ENCODE measurements at places on chromosomes 5 and 9.
A peak's percentile ranks its signal among the peaks of the same experiment; 100 is the strongest.

DNA sequence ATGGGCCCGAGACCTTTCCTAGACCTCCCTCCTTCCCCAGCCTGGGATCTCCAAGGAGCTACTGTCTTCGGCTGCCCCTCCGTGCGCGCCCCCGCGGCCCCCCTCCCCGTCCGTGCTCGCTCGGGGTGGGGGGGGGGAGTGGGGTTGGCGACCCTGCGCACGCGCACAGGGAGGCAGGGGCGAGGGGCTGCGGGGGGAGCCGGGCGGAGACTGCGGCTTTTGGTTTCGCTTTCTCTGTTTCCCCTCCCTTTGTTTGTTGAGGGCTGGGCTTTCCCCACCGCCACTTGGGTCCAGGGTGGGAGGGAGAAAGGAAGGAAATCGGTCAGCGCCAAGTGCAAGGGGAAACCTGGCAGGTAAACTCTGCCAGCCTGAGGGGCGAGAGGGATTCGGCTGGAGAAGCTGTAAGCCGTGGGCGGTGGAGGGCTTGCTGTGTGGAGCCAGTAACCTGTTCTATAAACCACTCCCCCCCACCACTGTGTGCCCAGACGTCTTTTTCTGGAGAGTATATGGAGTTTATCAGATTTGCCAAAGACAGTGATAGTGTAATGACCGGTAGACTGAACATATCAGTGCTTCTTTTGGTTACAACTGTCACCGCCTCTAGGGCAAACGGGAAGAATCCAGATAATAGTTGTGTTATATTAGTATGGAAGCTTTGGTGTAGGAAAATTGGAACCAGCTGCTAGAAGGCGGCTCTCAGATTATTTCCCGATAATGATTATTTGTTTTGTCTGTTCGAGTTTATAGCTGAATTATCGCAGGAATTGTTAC is 684 bp downstream of the DNAJA1 start:
- peak; percentile 71 for DNase-seq

DNA sequence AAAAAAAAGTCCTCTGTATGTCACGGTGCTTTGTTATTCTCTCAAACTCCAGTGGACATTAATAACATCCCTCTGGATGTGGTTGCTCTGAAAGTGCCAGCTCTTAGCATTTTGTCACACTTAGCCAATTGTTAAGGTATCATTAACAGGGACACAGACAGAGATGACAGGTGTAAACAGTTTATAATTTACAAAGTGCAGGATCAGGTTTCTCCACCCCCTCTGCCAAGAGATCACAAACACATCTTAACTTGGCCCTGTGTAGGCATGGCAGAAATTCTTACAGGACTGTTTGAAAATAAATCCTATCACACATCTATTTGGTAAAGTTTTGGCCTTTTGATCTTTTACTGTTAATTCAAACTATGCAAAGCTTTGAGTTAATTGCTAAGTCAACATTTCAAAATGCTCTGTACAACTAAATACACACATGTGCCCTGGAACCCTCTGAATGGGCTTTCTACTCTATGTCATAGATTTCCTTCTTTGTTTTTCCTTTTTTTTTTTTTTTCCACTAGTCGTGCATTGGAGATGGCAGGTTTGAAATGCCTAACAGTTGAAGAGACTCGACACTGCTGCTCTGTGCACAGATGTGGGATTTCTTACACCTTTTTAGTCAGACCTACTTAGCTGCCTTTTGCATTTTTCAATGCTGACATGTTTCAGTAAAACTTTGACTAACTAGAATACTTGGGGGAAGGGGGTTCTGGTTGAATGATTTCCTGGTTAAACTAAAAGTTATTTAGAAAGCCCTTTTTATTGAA is 41.7 kb downstream of the SEMA6A start:
- no peak for DNase-seq

- peak; percentile 19 for DNase-seq
These were observed 7.4 kb upstream of the PPP3R2 start for GRCh38 chr9:101601904-101602765.

- DNase-seq = no peak
These were observed 29.0 kb downstream of the GLRA1 start for GRCh38 chr5:151895660-151896030.

- DNase-seq = no peak
These were observed 53.8 kb upstream of the RAD23B start for GRCh38 chr9:107229241-107229741.

DNA sequence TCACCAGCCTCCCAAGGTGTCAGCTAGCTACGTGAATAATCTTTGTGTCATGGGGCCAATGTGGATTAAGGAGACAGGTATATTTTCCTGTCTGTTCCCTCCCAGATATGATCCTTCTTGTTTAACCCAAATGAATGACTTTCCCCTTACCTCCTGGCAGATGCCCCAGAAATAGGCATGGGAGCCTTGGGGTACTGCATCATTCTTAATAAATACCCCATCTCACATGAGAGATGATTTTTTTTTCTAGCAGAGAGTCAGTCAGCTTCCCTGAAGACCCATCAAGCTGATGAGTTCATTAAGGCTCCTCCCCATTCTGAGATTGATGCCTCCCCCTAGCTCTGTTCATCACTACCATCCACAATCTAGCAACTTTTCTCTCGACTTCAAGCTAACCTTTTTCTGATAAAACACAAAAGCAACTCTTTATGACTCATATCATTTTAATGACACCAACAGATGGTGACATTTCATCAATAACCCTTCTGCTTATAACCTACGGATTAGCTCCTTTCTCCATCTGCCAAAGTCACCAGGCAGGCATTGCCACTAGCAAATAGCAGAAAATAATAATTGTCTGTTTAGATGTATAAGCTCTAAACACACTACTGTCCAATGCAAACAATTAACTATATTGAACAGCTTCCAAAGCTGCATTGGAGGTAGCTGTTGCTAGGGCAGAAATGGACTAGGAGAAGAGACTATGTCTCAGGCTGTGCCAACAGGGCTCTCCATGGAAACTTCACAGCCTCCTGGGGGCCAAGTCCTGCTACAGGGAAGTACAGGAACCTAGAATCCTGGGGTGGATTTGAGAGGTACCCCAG is 143.7 kb downstream of the ACER2 start:
- no peak for DNase-seq

- DNase-seq = no peak
These were observed 101.3 kb downstream of the NNT start for GRCh38 chr5:43704243-43704642.

GRCh38 chr9:35562895-35563780 is 41.9 kb upstream of the TESK1 start:
- no peak for DNase-seq

- no peak for DNase-seq
These were observed 128.0 kb upstream of the GABRP start for GRCh38 chr5:170655476-170655875.

- peak; percentile 76 for DNase-seq
These were observed 17.0 kb upstream of the CRB2 start for GRCh38 chr9:123338710-123339665.

DNA sequence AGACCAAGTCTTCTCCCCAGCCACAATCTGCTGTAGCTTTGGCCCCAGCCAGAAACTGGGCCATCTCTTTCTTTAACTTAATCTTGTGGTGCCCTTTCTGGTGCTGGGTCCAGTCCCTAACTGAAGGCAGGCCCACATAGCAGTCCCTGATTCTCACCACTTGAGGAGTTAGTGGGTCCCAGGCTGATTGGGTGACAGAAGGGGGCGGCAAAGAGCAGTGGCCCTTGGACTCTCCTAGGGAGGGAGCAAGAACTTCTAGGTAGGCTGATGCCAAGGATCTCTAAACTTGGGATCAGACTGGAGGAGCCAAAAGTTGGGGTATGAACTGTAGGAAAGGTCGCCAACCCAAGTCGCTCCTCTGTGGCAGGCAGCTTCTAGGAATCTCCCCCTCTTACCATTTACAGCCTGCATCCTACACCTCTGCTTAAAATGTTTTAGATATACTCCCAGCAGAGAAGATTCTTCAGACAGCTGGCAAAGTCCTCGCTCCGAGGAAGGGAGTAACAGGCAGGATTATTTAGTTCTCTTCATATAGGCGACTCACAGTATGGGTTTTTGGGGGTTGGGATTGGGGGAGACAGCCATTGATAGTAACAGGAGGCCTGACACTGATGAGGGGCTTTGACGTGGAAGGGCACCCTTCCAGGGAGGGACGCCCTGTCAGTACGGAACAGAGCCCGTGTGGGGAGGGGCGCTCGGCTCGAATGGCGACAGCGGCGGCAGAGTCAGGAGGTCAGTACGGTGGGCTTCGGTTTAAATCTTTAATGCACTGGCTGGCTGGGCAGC is 2.0 kb upstream of the CCL27 start:
- DNase-seq = peak; percentile 64

GRCh38 chr5:6260846-6261245 is 117.5 kb downstream of the MED10 start:
- no peak for DNase-seq

- no peak for DNase-seq
These were observed 22.3 kb downstream of the LEAP2 start for GRCh38 chr5:132895719-132896305.

DNA sequence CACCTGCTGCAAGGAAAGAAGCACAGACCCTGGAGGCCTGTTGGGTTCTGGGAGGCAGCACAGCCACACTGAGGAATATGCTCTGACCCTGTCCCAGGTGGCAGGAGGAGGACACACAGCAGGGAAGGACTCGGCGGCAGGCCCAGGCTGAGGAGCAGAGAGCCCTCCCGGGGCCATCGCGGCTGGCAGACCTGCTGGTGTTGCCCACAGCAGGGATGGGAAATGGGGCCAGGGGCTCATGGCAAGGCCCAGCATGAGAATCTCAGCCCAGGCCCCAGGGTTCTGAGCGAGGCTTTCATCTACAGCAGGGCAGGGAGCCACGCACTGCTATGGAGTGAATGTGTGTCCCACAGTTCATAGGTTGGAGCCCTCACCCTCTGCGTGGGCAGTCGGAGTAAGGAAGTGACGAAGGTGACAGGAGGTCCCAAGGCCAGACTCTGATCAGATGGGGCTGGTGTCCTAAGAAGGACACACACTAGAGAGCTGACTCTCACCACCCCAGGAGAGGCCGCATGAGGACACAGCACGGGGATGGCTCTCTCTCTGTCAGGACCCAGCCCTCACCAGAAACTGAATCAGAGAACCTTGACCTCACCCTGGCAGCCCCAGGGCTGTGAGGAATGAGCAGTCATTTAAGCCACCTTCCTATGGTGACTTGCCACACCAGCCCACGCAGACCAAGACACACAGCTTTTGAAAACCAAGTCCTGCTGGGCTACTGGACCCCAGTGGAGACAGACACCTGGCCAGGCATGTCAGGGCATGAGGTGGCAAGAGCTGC is 10.3 kb upstream of the GPSM1 start:
- DNase-seq = no peak

GRCh38 chr5:72644296-72644695 is 137.1 kb upstream of the ZNF366 start:
- DNase-seq = no peak

- DNase-seq = peak; percentile 7
These were observed 21.1 kb upstream of the ISCA1 start for GRCh38 chr9:86303316-86303975.

DNA sequence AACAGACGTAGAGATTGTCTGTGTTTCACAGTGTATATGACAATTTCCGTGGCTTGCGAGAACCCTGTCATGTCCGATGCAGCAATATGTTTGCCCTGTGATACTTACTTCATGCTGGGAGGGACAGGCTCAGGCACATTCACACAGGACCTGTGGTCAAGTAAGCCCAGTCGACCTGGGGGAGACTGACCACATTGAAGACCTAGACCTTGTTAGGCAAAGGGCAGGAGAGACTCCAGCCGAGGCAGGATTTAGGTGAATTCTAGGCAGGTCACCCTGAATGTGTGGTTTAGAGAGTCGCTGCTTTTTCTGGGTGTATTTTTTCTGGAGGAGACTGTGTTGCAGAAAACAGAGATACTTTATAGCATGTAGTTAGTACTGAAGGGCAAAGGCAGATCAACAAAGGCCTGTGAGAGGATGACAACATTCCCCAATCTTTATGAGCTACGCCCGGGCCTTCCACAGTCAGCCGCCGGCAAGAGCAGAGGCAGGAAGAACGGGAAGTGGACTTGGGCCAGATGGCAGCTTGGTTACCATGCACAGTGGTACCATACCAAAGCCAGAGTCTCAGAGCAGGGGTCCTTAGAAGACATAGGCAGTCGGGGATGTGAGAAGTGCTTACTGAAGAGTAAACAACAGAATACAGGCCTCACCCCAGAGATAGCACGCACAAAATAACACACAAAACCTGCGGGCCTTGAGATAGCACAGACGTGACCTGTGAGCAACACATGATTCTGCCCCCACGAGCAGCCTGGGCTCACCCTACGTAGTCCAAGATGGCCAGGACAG is 220.7 kb downstream of the CACNA1B start:
- DNase-seq = no peak

GRCh38 chr5:173327948-173328843 is at the start of gene STC2:
Gene STC2, minus strand, starts transcription at chr5:173328414. Its CDS starts 221 bp downstream, at chr5:173328193.
- no peak for DNase-seq

DNA sequence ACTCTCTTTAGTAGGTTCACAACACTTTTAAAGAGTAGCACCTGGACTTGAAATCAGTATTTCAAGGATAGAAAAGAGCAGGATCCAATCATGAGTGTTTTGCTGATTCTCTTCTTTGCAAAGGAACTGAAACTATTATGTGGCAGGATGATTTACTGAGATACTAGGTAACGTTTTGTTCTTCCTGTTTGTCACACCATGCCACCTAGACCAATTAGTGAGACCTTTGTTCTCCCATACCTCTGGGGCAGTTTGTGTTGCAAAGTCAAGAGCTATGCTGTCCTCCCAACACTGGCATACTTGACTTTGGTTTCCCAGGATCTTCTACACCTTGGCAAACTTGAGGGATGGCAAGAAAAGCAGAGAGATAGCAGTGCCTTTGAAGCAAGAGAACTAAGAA is 43.4 kb downstream of the PPP1R2B start:
- DNase-seq = peak; percentile 77

DNA sequence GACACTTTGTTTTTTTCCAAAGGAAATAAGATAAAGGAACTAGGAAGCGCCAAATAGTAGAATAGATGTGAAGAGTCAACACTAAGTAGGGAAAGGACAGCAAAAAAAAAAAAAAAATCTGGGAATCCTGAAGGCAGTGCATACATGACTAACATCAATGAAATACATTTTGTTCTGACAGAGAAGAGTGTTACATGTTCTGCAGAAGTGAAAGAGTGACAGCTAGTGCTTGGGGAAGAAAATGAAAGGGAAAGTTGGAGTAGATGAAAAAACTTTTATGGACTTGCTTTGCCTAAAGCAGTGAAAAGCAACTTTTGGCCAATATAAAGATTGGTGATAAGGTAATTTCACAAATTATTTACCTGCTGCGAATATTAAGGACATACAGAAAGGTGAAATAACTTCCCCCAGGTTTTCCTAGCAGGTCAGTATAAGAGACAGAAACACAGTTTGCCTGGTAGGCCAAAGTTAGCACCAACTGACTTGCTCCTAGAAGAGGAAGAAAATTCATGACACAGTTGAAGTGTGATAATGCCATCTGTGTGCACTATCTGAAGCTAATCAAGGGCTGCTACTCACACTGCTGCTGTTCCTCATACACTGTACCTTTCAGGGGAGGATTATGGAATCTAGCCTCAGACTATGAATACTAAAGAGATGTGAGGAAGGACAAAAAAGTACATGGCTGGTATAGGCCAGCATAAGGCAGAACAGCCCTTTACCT is 38.6 kb downstream of the RANBP6 start:
- no peak for DNase-seq

DNA sequence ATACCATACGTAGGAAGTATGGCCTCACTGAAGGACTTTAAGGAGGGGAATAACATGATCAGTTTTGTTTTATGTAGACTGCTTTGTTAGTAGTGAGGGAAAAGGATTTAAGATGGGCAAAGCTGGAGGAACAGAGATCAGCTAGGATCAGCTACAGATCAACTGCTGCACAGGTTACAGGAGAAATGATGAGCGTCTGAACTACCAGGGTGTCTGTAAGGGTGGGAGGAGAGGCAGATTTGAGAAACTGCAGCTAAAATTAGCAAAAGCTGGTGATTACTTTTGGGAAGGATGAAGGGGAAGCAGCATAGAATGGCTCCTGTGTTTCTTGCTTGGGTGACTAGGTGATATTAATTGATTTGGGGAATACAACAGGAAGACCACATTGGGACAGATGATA is 39.3 kb downstream of the VCP start:
- DNase-seq = no peak

Data from T-helper 1 cell (primary cell).